Heart left ventricle (tissue), 16 donors: ENCODE measurements at places on chromosomes 2 and 18. TPM values are rescaled to one million over a fixed set of nuclear protein-coding genes. Genes with fewer than 3 reads are reported as not detected.

ITGB6 gene
- 2.3 TPM for total RNA-seq

RAD51AP2 gene
- 0.18 TPM for total RNA-seq

C2orf80 gene
- not detected for total RNA-seq

DNA sequence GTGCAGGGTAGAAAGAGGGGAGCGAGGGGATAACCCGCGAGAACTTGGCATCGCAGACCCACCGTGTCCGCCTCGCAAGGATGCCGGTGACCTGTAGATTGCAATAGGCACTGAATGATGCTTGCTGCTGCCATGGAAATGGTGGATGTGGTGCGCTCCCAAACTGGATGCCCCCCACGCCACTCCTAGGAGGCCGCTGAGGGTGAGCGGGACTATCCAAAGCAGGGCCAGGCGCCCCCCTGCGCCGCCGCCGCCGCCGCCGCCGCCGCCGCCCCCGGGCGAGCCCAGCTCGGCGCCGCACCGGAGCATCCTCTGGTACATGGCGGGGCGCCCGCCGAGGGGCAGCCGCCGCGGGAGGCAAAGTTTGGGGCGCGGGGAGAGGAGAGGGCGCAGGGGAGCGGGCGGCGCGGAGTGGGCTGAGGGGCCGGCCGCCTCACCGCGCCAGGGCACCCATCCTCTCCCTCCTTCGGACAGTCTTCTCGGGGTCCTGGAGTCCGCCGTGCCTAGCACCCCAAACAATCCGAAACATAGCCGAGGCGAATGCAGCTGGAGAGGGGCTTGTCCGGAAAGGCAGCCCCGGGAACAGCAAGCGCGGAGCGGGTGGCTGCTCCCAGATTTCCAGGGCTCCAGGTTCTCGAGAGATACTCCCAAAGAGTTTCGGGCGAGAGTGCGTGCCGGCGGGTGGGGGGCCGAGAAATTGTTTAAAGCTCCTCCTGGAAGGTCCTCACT, 685.1 kb downstream of the NRXN1 start:
- H3K4me3 ChIP-seq: no peak overlapping the region
- H3K4me1 ChIP-seq: no peaks in the 10 kb centered on the region
- no peaks in the 10 kb centered on the region for H3K36me3 ChIP-seq
- no peak for DNase-seq

GRCh38 chr2:231688719-231689118, 19.6 kb upstream of the PTMA start:
- H3K27me3 ChIP-seq: no peaks in the 10 kb centered on the region
- H3K4me1 ChIP-seq: no peaks in the 10 kb centered on the region
- DNase-seq: peak; percentile 26

DNA sequence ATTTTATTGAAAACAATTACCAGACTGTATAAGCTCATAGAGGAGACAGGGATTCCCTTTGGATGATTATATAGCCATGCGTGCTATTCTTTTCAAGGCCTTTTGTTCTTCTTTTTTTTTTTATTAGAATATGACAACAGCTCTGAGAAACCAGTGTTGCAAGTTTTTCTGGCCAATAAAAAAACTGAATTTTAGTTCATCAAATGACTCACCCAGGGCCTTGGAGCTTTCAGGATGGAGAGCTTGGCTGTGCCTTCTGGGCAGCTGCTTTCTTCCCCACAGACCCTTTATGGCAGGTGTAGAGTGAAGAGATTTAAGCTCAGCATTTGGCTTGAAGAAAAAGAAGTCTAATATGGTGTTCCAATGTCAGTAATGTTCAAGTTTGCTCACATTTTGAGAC, 497.9 kb upstream of the FANCL start:
- no peaks in the 10 kb centered on the region for H3K4me1 ChIP-seq
- no peaks in the 10 kb centered on the region for H3K27me3 ChIP-seq
- H3K4me3 ChIP-seq: no peak overlapping the region
- H3K36me3 ChIP-seq: no peaks in the 10 kb centered on the region
- DNase-seq: no peak

DNA sequence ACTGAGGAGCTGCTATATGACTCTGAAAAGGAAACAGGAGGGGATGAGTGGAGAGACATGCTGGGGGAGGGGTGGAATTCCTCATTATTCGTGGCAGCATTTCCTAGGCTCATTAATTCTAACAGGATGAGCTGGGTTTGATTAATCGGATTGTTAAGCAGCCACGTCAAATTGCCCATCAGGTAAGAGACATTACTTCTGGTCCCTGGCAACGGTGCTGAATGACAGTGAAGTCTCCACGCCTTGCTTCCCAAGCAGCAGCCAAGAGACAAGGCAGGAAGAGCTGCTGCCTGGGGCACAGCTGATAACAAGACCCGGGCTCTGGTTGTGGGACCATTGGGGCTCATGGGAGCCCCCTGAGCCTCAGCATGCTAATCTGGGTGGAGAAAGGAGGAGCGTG, 86.6 kb downstream of the MARCHF4 start:
- peaks cover 4% of the 10 kb centered on the region for H3K27me3 ChIP-seq
- no peak overlapping the region for H3K4me3 ChIP-seq
- no peak overlapping the region for H3K27ac ChIP-seq
- no peak for DNase-seq
- H3K36me3 ChIP-seq: no peaks in the 10 kb centered on the region
- no peaks in the 10 kb centered on the region for H3K4me1 ChIP-seq

DNA sequence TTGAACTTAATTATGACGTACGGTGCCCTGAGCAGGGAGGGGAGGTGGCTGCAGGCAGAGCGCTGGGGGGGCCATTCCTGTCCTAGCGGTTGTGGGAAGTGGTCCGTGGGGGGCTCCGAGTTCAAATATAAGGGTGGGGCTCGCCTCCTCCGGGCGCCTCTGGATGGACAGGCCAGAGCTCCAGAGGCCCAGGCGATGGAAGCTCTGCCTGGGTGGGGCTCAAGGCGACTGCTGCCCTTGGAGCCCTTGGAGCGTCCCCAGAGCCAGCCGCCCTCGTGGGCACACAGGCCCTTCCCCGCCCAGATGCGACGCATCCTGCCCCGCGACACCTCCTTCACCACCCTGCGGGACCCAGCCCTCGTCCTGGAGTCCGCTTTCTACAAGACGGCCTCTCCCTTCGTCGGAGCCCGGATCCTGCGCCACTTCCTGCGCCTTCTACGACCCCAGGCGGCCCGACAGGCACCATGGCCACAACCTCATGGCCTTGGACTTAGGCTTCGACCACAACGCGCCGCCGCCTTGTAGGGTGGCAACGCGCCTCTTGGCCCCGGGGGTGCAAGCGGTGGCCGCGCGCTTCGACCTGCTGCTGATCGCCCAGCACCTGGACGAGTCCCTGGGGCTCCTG, 10.5 kb downstream of the AQP12B start:
- H3K27me3 ChIP-seq: peaks cover 15% of the 10 kb centered on the region
- no peak overlapping the region for H3K4me3 ChIP-seq
- DNase-seq: no peak
- H3K4me1 ChIP-seq: no peaks in the 10 kb centered on the region

- H3K27ac ChIP-seq: no peak overlapping the region
- no peak overlapping the region for H3K4me3 ChIP-seq
- H3K4me1 ChIP-seq: no peaks in the 10 kb centered on the region
- no peak for DNase-seq
These were observed 266.9 kb downstream of the GLI2 start for GRCh38 chr2:121002597-121002996.

- H3K4me1 ChIP-seq: no peaks in the 10 kb centered on the region
- no peak for DNase-seq
- H3K4me3 ChIP-seq: no peak overlapping the region
- H3K36me3 ChIP-seq: no peaks in the 10 kb centered on the region
These were observed 631.1 kb downstream of the DCC start for GRCh38 chr18:52971097-52971496.

GRCh38 chr2:123380370-123380935, 644.6 kb upstream of the CNTNAP5 start:
- H3K4me3 ChIP-seq: no peak overlapping the region
- H3K27me3 ChIP-seq: no peaks in the 10 kb centered on the region
- H3K36me3 ChIP-seq: no peaks in the 10 kb centered on the region
- no peak for DNase-seq
- H3K27ac ChIP-seq: no peak overlapping the region

- H3K27me3 ChIP-seq: no peaks in the 10 kb centered on the region
- H3K36me3 ChIP-seq: no peaks in the 10 kb centered on the region
- no peak overlapping the region for H3K4me3 ChIP-seq
- no peak for DNase-seq
These were observed 6.0 kb upstream of the NCK2 start for GRCh38 chr2:105738658-105739241.

DNA sequence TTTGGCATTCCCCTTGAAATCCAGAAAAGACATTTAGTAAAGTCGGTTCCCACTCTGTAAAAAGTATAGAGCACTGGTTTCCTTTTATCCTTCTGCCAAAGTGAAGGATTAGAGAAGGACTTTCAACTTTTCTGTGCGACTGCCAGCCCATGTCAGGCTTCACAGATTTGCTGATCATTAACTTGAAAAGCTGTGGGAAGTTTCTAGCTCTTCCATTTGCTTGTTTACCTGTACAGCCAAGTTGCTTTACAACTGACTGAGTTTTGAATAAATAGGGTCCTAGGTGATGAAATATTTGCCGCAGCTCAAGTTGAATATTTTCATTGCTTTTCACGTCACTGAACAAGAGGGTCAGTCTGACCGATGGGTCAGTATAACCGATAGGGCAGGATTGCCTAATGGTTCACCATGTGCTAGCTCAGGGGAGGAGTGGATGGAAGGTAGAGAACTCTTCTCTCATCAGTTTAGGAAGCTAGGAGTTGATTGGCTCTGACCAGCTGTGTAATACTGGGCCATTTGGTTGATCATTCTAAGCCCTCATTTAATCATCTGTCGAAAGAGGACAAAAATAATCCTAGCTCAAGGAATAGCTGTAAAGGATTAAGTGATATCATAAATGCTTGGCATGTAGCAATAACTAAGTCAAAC, 30.4 kb downstream of the UPP2 start:
- no peaks in the 10 kb centered on the region for H3K27me3 ChIP-seq
- H3K27ac ChIP-seq: no peak overlapping the region
- no peak for DNase-seq
- H3K4me1 ChIP-seq: no peaks in the 10 kb centered on the region
- H3K4me3 ChIP-seq: no peak overlapping the region
